ENCODE measurements at places on chromosomes 3 and 15.

DNA sequence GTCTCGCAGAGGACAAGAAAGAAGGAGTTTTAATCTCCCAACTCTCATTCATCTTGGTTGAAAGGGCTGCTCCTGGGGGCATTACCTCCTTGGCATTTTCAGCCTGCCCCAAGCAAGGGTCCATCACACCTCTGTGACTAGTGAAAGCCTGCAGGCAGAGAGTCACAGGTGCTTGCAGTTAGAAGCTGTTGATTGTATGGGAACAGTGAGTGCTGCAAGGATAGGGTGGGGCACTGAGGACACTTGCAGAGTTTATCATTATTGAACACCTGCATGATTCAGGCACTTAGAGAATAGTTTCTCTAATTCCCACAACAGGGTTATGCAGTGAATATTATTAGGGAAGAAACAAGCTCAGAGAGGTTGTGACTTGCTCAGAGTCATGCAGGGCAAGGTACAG is 41.7 kb upstream of the IGF2BP2 start:
- no peak for DNase-seq

GRCh38 chr3:31848163-31848818 is 132.8 kb downstream of the OSBPL10 start:
- no peak for DNase-seq

DNA sequence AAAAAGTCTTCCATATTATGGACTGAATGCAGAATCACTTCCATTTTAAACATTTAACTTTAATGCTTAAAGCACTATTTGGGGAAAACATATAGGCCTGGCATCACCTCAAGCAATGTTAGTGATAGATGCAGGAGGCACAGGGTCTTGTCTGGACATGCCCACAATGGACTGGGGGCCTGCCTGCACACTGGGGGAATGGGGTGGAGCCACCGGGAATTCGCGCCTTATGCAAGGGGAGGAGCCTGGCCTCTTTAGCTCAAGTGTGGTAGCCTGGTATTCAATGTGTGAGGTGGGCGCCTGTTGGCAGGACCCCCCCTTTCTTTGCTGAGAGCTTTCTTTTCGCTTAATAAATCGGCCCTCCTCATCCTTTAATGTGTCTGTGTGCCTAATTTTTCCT is 29.9 kb downstream of the ACKR4 start:
- no peak for DNase-seq

GRCh38 chr3:25306705-25307104 is 121.4 kb upstream of the RARB start:
- no peak for DNase-seq

DNA sequence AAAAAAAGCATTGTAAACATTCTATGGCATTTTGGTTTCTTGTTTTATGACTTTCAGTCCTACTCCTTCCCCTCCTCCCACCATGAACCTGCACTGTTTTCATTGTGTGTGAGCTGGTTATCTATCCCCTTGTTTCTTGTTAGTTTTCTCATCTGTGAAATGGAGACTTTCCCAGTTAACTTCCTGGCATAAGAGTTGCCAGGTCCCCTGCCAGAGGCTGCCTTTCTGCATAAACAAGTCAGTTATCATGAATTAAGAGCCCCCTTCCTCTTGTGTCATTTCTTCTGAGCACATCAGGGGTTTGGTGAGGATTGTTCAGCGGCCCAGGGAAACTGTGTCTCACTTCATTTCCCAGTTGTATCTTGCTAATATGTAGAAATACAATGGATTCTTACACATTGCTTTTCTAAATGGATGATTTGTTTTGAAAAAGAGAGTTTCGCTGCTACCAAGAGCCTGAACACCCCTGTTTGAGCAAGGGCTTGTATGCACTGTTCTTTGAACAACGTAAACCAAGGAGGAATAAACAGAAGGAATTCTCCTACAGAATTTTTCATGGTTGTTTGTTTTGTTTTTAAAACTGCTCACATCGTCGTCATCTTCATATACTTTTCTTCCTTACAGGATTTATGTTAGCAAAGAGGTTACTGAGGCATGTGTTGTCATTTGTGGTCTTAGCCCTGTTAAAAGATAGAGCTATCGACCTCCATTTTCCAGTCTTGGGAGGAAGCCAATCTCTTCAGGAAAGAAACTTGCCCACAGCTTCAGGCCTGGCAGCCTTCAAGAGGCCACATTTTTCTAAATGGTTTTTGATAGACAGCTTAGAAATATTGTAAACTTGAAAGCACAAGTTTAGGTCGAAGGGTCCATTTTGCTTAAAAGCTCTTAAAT is 144.6 kb upstream of the IL12A start:
- DNase-seq, result no peak

DNA sequence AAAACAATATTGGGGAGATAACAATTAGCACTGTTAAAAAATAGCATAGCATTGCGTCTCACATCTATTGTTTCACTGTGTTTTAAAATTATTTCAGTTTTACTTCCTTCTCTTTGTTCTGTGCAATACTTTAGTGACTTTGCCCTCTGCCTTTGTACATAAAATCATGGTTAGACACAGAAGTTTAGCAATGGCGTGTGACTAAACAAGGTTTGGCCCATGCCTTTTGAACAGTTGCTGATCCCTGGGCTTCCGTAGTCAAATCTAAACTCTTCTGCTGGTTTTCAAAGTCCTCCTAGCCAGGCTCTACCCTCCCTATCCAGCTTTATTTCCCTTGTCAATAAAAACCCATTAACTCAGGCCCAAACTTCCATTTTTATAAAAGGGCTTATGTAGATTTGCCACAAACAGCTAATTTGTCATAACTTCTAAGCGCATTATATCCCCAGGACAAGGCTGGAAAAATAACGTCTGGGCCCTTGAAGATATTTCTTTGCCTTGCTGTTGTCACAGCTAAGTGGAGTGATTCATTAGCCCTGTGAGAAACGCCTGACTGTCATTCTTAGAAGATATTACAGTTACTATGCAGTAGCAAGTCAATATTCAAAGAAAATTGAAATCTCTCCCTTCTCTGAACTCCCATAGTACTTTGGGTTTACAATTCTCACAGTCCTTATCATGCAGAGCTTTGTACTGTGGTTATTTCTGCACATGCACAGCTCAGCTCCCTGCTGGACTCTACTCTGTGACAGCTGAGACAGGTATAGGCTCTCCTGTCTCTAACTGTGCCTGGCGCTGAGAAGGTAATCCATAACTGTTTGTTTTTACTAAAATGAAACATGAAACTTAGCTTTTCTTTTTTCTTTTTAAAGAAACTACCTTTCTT is 123.4 kb upstream of the SLC24A5 start:
- DNase-seq, result no peak

DNA sequence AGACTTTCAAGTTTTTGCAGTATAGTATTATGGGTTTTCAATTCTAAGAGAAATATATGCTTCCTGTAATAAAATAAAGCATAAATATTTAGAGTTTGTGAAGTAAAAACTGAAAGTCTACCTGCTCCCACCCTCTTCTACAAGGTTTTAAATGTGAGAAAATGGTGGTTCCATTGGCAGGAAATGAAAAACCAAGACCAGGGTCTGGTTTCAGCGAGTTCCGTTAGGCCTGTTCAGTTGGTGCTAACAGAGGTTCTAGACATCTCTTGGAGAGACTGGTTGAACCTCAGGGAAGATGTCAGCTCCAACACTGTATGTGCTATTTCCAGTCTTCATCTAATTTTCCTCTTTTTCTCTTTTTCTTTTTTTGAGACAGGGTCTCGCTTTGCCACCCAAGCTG is 11.8 kb upstream of the MYO1E start:
- peak; percentile 39 for DNase-seq

DNA sequence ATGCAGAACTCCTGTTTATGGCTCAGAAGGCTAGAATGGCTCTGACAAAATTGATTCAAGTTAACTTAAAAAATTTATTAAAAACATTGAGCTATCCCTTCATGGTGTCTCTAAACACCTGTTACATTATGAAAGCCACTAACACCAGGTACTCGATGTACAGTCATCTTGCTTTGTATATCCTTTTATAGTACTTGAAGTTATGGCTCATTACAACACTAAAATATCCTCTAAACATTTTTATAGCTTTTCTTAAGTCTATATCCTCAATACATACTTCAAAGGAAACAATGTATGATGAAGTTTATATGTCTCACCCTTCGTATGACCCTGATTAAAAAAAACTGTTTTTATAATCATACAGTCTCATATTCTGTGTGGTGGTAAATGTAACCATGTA is 38.2 kb downstream of the SLITRK3 start:
- DNase-seq, result no peak

GRCh38 chr15:77183066-77183465 is 112.2 kb upstream of the TSPAN3 start:
- DNase-seq, result no peak

- DNase-seq, result peak; percentile 60
These were observed 13.1 kb downstream of the SLC7A14 start for GRCh38 chr3:170572665-170573253.

- DNase-seq, result no peak
These were observed 90.2 kb upstream of the PRR20G start for GRCh38 chr3:127377801-127378655.

DNA sequence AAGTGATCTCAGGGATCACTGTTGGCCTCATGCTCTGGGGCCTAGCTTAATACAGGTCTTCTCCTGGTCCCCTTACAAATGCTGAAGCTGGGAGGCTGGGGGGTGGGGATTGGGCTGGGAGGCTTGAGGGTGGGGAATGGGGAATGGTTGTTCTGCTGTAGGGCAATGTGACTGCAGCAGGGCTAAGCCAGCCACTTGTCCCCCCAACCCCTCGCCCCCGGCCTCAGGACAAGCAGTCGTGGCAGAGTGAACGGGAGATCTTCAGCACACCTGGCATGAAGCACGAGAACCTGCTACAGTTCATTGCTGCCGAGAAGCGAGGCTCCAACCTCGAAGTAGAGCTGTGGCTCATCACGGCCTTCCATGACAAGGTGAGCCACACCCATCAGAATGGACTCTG is 17.2 kb upstream of the EXOG start:
- no peak for DNase-seq

- DNase-seq, result peak; percentile 56
These were observed 13.4 kb downstream of the WDR48 start for GRCh38 chr3:39065197-39065596.

DNA sequence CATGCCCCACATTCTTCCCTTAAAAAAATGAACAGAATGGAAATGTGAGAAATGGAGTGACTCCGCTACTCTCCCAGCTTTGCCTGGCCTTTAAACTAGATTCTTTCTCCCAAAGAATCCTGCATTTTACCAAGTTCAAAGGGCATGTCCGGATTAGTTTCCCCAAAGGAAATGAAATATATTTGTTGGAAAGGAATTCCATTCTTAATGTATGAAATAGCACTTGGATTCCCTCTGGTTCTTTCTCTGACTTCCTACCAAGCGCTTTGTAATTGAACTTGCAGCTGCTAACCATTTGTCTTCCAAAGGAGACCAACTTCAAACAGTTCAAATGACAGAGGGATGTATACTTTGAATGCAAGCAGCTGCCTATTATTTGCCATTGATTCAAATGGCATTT is 18.9 kb downstream of the MAP2K1 start:
- DNase-seq, result no peak

GRCh38 chr3:147712357-147712756 is 303.2 kb downstream of the ZIC1 start:
- DNase-seq, result no peak

DNA sequence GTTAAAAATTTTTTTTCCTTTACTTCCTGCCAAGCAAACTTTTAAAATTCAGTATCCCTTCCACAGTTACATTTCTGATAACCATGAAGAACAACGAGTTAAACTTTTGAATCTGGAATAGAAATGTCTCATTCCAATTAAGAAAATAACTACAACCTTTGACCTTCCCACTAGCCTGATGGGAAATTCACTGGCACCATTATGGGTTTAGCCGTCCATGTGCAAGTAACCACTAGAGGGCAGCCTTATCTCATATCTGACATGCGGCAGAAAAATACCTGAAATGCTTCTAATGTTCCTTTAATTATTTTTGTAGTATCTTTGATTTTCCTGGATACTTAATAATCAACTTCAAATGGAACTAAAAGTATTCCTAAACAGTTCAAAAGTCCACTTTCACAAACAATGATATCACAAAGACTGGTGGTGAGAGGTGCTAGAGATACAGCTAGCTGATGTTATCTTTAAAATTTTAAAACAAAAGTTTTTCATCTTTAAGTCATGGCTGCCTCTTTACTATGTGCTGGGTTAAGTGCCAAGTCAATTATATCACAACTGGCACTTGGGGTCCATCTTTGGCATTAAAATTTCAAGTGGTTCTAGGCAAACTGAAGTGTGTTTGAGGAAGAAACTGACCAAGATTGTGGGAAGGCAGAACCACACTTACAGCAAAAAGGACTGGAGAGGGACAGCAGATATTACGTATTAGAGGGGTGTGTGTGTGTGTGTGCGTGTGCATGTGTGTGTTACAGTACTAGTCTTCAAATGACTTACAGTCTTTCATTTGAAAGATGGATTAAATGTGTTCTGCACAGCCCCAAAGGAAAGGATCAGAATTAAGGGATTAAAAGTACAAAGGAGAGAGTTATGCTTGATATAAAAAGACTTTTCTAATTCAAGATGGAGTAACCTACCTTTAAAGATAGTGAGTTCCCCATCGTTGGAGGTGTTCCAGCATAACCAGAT is 107.1 kb upstream of the ICE2 start:
- DNase-seq, result peak; percentile 52

- peak; percentile 74 for DNase-seq
These were observed 951 bp downstream of the GPR62 start for GRCh38 chr3:51955893-51956770.

- DNase-seq, result no peak
These were observed 106.3 kb upstream of the ANKRD28 start for GRCh38 chr3:15903759-15904720.

DNA sequence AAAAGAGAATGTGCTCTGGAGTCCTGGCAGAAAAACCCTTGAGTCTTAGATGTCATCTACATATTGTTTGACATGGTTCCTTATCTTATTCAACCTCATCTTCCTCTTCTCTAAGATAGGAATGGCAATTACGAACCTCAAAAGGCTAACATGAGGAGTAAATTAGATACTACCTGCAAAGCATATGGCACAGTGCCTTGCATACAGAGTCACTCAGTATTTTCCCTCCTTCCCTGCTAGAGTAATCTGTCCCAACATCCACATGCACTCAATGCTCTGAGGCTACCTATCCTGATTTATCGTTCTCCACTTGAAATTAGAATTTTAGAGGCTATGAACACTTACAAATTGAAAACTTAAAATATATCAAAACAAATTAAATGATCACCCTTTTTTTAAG is 386.7 kb downstream of the RSL24D1 start:
- no peak for DNase-seq

DNA sequence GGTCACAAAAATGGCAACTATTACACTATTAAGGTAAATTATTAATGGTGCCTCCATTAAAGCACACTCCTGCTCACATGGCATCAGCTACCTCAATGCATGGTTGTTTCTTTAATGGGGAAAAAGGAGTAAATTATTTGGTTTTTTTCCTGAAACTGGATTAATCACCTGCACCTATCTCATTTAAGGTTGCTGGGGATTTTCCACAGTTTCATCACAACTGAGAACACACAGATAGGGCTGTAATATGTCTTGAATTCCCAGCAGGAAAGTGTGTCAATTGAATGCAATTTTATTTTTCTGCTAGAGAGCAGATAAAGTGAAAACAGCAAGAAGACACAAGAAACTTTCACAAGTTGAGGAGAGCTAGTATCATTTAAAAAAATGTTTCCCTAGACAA is 36.4 kb downstream of the RFTN1 start:
- DNase-seq, result no peak
